Adrenal gland (tissue), 19 donors: ENCODE measurements at places on chromosomes 1 and 21. TPM values are rescaled to one million over a fixed set of nuclear protein-coding genes. Genes with fewer than 3 reads are reported as not detected.

DNA sequence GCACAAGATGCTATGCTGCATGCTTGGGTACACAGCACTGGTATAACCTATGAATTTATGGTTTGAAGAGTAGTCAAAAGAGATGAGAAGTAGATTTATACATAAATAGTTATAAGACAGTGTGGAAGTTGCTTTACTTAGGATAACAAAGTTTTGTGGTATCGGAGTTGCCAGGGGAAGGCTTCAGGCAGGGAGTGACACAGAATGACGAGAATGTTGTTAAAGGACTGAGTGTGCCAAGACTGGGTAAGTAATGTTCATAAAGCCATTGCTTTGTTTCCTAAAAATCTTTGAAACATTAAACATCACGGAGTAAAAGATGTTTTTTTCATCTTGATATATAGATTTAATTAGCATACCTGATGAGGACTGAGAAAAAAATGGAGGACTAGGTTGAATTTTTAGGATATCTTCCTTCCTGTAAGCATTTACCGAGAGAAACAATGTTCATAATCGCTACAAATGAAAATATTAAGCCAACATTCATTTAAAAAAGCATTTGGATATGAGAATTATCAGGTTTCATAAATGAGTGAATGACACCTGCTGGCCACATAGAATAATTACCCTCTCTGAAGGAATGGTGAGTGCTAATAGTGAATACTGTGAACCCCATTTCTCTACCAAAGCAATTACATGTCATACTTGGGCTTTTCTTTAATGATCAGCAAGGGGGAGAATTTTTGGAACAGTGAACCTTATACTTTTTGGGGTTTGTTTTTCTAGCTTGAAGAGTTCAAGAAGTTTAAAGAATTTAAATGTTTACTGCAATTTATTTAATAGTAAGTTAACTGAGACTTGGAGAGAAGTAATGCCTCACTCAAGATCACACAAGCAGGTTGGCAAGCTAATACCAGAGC lies 28.4 kb downstream of the EXTL2 start:
- no peak for DNase-seq

GRCh38 chr1:179856296-179856695 lies 21.3 kb downstream of the TOR1AIP2 start:
- DNase-seq, result no peak

DNA sequence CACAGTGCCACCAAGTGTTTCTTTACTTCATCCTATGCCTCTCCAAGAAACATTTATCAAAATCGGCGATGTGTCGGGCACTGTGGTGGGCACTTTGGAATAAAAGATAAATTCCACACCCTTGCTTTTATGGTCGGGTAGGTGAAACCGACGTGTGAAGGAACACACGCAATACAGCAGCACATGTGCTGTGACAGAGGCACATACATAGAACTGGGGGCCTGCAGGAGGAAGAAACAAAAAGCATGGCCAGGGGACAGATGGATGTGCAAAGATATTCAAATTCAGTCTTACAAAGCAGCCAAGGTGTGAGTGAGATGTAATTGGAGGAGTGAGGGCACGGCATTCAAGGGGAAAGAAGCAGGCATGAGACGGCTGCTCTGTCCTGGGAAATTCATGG lies 282.0 kb downstream of the PBX1 start:
- no peak for DNase-seq

GRCh38 chr1:24902471-24902891 lies 27.6 kb downstream of the RUNX3 start:
- no peak for DNase-seq

DNA sequence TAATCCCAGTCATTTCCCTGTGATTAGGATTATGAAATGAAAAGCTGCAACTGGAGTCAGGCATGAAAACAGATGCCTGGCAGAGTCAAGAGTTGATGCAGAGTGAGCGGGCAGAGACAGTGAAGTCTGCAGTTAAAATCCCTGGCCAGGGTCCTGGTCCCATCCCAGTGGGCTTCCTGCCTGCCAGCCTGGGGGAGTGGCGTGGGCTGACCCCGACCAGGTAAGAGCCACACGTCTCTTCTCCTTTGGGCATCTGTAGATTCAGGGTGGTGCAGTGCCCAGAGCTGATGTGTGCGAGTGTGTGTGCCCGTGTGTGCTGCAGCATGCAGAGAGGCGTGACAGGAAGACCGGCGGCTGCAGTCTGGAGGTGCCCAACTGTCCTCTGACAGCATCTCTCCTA lies 6.2 kb upstream of the KIAA1614 start:
- DNase-seq, result no peak

- no peak for DNase-seq
These were observed 67.0 kb downstream of the IVNS1ABP start for GRCh38 chr1:185250063-185250462.

DNA sequence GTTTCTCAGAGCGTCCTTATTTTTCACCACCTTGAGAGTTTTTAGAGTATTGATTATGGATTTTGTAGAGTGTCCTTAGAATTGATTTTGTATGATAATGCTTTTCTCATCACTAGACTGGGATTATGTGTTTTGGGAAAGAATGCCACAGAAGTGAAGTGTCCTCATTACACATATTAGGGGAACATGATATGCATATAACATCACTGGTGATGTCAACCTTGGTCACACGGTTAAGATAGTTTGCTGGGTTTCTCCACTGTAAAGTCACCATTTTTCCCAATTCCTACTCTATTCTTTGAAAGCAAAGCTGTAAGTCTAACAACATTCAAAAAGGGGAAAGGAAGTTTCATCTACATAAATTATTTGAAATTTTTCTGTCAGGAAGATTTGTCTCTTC lies 39.6 kb upstream of the PALMD start:
- no peak for DNase-seq

- no peak for DNase-seq
These were observed 320.7 kb downstream of the AJAP1 start for GRCh38 chr1:4974981-4975685.

DNA sequence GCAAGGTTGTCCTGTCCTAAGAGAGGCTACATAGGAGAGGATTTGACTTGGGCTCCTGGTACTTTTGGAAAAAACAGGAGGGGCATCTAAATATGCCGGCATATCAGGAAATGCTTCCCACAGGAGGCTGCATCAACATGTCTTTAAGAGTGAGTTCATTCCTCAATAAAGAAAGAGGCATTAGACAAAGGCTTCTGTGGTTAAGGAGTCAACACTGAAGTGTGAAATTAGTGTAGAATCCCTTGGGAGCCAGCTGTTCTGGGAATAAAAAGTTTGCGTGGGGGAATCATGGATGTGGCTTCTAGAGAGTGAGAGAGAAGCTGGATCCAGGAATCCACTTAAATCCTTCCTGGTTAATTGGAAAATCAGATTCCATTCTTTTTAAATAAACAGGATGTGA lies 69.5 kb downstream of the DNM3 start:
- DNase-seq, result no peak

DNA sequence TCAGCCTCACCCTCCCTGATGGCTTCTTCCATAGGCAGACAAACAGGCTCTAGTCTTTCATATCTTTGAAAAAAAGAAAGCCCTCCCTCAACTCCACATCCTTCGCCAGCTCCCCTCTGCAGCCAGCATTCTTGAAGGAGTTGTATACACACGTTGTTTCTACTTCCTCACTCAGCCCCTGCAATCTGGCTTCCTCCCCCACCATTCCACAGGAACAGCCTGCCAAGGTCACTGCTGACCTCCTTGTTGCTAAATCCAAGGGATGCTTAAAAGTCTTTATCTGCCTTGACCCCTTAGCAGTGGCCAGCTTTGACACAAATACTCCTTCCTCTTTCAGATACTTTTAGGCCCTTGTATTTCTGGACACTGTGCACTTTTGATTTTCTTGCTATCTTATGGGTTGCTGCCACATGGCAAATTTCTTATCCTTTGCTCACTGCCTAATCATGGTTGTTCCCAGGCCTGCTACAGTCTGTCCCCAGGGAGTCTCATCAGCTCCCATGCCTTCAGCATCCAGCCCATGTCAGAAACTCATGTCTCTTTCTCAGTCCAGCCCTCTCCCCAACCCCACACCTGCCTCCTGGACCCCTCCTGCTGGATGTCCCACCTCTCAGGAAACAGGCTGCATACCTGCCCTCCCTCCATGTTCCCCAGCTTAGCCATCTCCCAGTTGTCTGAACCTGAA lies 8.3 kb downstream of the FAM229A start:
- DNase-seq, result peak; percentile 80

DNA sequence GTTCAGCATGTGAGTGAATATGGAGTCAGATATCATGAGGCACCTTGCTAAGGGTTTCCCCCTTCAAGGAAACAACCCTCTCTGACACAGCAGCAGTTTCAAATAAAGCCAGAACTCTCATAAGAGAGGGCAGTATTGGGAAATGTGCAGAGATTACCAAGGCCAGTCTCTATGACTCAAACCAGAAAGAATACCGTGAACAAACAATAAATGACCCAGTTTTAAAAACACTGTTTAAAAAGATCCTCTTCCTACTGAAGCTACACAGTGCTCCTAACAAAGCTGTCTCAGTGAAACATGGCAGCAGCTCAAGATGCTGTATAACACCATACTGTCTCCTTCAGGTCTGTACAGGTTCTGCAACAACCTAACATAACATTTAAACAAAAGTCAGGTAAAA lies 102.6 kb downstream of the KIAA0319L start:
- DNase-seq, result peak; percentile 75

DNA sequence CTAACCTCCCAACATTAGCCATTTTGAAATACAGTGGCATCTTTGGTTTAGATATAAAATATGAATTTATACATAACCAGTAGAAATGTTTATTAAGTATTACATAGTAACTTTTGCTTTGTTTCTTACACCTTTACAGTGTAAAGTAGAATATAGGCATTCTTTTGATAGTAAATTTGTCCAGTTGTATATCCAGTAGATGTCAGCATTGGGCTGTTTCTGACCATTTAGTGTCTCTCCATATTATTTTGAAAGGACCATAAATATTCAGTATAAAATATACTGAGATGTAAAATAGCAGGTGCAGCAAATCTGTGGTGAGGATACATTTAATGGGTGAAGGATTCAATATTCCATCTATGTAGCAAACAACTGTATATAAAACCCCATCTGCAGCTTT lies 115.8 kb upstream of the ZRANB2 start:
- DNase-seq, result no peak

DNA sequence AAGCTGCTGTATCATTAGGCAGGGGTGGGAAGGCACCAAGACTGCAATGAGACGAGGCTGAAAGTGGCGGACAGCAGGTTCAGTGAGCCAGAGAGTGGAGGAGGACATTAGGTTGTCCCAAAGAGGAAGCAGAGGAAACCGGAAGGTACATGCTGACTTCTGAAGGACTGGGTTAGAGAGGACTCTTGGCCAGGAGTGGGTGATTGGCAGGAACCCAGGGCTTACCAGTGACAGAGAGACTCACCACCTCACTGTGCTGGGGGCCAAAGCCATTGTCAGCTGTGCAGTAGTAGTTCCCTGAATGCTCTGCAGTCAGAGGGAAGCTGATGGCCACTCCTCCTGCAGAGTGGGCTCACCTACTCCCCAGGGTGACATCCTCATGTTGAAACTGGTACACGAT lies 41.9 kb upstream of the FCRL4 start:
- no peak for DNase-seq

- no peak for DNase-seq
These were observed 2.8 kb downstream of the CD48 start for GRCh38 chr1:160708801-160709200.

GRCh38 chr21:41655259-41655658 lies 111.6 kb downstream of the RIPK4 start:
- DNase-seq, result no peak

DNA sequence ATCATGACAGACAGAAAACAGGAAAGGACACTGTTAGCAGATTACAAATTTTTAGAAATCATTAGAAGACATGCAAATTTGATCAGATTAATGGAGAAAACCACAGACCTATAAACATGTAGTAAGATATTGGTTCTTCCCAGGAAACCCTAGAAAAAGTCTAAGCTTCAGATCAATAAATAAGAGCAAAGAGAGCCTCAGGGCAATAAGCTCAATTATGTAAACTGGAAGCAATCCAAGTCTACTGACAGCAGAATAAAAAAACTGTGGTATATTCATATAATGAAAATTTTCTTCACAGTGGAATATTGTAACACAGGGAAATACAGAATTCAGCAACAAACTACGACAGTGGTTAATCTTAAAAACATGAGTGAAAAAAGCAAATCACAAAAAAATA lies 36.3 kb downstream of the NRDC start:
- no peak for DNase-seq

GRCh38 chr1:237921306-237921705 lies 30.6 kb upstream of the ZP4 start:
- no peak for DNase-seq

GRCh38 chr1:1881727-1882126 lies 9.2 kb downstream of the GNB1 start:
- no peak for DNase-seq

- no peak for DNase-seq
These were observed 7.7 kb upstream of the PPM1J start for GRCh38 chr1:112722601-112723510.

- no peak for DNase-seq
These were observed 61.4 kb upstream of the TNFSF18 start for GRCh38 chr1:173112129-173112528.

B3GALT2 gene
- 0.80 TPM for polyA plus RNA-seq

OR2L5 gene
- polyA plus RNA-seq, result not detected

CR1 gene
- 0.56 TPM for polyA plus RNA-seq

IFNLR1 gene
- 2.7 TPM for polyA plus RNA-seq

DAB1 gene
- polyA plus RNA-seq, result 1.4 TPM
